Fibroblast of lung (primary cell): ENCODE measurements at places on chromosomes 7 and 10. TPM values are rescaled to one million over a fixed set of nuclear protein-coding genes. Genes with fewer than 3 reads are reported as not detected.

NXPH1 gene
- not detected in 2 replicates for total RNA-seq

TRUB1 gene
- total RNA-seq = 31.3 and 38.5 TPM in 2 replicates

EIF5AL1 gene
- 0.26 and 0.33 TPM in 2 replicates for total RNA-seq

MUC3A gene
- total RNA-seq = not detected in 2 replicates

MINPP1 gene
- 24.4 and 25.7 TPM in 2 replicates for total RNA-seq

CHAT gene
- not detected in 2 replicates for total RNA-seq

HOXA13 gene
- total RNA-seq = not detected in 2 replicates

HOXA9 gene
- total RNA-seq = under 0.01 TPM in 1 of 2 replicates, not detected in the other

PRSS37 gene
- not detected in 2 replicates for total RNA-seq

LRIT1 gene
- total RNA-seq = not detected in 2 replicates

AKR1D1 gene
- total RNA-seq = not detected in 2 replicates

DYDC1 gene
- not detected in 2 replicates for total RNA-seq

NEBL gene
- total RNA-seq = 0.33 and 1.3 TPM in 2 replicates

ITIH5 gene
- 12.4 and 49.3 TPM in 2 replicates for total RNA-seq

OR13A1 gene
- not detected in 2 replicates for total RNA-seq

ZNF467 gene
- 1.0 and 1.3 TPM in 2 replicates for total RNA-seq

TMEM236 gene
- under 0.01 and 0.17 TPM in 2 replicates for total RNA-seq

SLC4A2 gene
- total RNA-seq = 56.0 and 61.8 TPM in 2 replicates
